ENCODE measurements at places on chromosomes 1 and 21. TPM values are rescaled to one million over a fixed set of nuclear protein-coding genes. Genes with fewer than 3 reads are reported as not detected.

PEF1 gene
- 64.0 TPM for total RNA-seq

AMY2A gene
- not detected for total RNA-seq

ADGRB2 gene
- total RNA-seq, result 0.45 TPM

SMG5 gene
- total RNA-seq, result 93.8 TPM

MPL gene
- not detected for total RNA-seq

SLFNL1 gene
- 0.14 TPM for total RNA-seq

FH gene
- total RNA-seq, result 103 TPM

CYP4Z1 gene
- not detected for total RNA-seq

KCNT2 gene
- total RNA-seq, result not detected

CR1 gene
- not detected for total RNA-seq

SYPL2 gene
- total RNA-seq, result not detected

ABCA4 gene
- total RNA-seq, result 0.12 TPM

CD101 gene
- total RNA-seq, result 0.82 TPM

MATN1 gene
- total RNA-seq, result 0.50 TPM

TRPM2 gene
- total RNA-seq, result 9.8 TPM

CRTC2 gene
- 72.4 TPM for total RNA-seq

OR2L2 gene
- total RNA-seq, result 0.07 TPM

SPRR2B gene
- total RNA-seq, result not detected

PTPN22 gene
- total RNA-seq, result 64.1 TPM

CHD5 gene
- total RNA-seq, result 0.59 TPM

GSTM1 gene
- 94.2 TPM for total RNA-seq

HRNR gene
- total RNA-seq, result not detected

S100A8 gene
- not detected for total RNA-seq

AGT gene
- total RNA-seq, result not detected

AKIRIN1 gene
- total RNA-seq, result 76.0 TPM

WNT4 gene
- total RNA-seq, result not detected

CD53 gene
- total RNA-seq, result 185 TPM

C1orf74 gene
- 3.2 TPM for total RNA-seq

SLC16A4 gene
- 0.44 TPM for total RNA-seq

BSND gene
- not detected for total RNA-seq

RGS13 gene
- total RNA-seq, result not detected

ESPN gene
- 0.49 TPM for total RNA-seq

CLEC20A gene
- total RNA-seq, result not detected

OR2L3 gene
- total RNA-seq, result not detected

EPHB2 gene
- not detected for total RNA-seq

DYNLT5 gene
- total RNA-seq, result not detected

ARHGAP29 gene
- not detected for total RNA-seq
